Mucosa of gallbladder (tissue), 1 donor: ENCODE measurements at places on chromosomes 2 and 18. TPM values are rescaled to one million over a fixed set of nuclear protein-coding genes. Genes with fewer than 3 reads are reported as not detected.

The DYNAP gene
- not detected for total RNA-seq

The SOS1 gene
- 42.1 TPM for total RNA-seq

The RNF181 gene
- total RNA-seq: 94.1 TPM

The SYT4 gene
- 0.40 TPM for total RNA-seq

The ANKRD23 gene
- total RNA-seq: 6.9 TPM

The RASGRP3 gene
- 7.4 TPM for total RNA-seq

The HAAO gene
- 20.9 TPM for total RNA-seq

The TEX44 gene
- not detected for total RNA-seq

The PLGLB2 gene
- 1.6 TPM for total RNA-seq

The TMEM247 gene
- total RNA-seq: not detected

The SPDYA gene
- 0.89 TPM for total RNA-seq

The PPM1B gene
- total RNA-seq: 47.2 TPM

The MC4R gene
- total RNA-seq: not detected

The FASTKD2 gene
- total RNA-seq: 16.9 TPM

The ATOH8 gene
- 9.0 TPM for total RNA-seq

The CFAP53 gene
- total RNA-seq: 1.5 TPM
